ENCODE measurements at places on chromosomes 6 and 20. TPM values are rescaled to one million over a fixed set of nuclear protein-coding genes. Genes with fewer than 3 reads are reported as not detected.
A peak's percentile ranks its signal among the peaks of the same experiment; 100 is the strongest.

GRCh38 chr6:33112148-33112547 is 36.4 kb downstream of the HLA-DPB1 start:
- DNase-seq: no peak

GRCh38 chr20:5039889-5040288 is 38.6 kb upstream of the SLC23A2 start:
- no peak for DNase-seq

Gene MROH8
- 5.1 TPM for total RNA-seq

- DNase-seq: no peak
These were observed 55.1 kb downstream of the ORC3 start for GRCh38 chr6:87645080-87645479.

DNA sequence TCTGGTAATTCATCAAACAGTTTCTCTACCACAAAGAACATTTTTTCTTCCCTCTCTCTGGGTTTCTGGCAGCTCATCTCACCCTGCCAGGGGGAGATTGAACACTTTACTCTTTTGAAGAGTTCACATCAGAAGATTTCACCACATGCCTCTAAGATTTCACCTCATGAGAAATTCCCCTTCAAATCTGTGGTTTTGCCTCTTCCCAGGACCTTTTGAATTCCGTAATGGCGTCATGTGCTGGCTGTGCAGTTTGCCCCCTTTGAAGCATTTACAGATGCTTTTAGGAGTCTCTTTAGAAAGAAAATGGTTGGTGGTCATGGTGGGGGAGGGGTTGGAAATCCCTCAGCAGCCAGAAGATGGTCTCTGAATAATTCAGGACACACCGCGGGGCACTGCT is 486.1 kb downstream of the QKI start:
- DNase-seq: no peak

- no peak for DNase-seq
These were observed 12.0 kb downstream of the LRP11 start for GRCh38 chr6:149852180-149852579.

DNA sequence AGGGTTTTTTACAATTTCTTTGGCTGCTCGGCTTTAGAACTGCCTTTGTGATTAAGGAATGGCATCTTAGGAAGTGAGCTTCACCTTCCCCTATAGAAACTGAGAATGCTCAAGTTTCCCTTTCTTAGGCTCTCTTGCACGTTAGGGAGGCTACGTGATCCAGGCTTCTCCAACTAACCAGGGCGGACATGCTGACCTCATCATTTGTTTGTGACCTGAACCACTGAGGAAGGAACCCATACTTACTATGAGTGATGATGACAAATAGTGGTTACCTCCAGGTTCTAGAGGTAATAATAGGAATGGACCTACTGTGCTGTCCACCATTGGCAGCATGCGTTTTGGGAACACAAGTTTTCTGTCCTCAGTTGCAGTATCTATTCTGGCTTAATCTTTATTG is 645.8 kb downstream of the C6orf118 start:
- DNase-seq: no peak

GRCh38 chr20:57147185-57147584 is 119.3 kb downstream of the BMP7 start:
- peak; percentile 9 for DNase-seq

Gene OR2B6
- total RNA-seq: not detected

DNA sequence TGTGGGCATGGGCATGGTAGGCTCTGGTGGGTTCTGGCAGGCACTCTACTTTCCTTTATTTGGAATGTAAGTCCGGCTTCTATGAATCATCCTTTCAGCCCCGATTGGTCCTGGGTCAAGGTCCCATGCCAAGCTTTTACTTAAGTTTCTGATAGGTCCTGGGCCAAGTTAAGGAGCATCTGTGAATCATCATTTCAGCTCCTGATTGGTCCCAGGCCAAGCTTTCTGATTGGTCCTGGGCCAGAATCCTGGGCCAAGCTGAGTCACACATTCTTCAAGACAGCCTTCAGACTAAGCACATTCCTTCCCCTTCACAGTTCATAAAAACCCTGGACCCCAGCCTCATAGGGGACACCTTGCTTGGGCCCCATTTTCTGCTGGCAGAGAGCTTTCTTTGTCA is 231.0 kb upstream of the EYS start:
- DNase-seq: peak; percentile 34

GRCh38 chr6:119322034-119322433 is 27.5 kb downstream of the MAN1A1 start:
- no peak for DNase-seq

DNA sequence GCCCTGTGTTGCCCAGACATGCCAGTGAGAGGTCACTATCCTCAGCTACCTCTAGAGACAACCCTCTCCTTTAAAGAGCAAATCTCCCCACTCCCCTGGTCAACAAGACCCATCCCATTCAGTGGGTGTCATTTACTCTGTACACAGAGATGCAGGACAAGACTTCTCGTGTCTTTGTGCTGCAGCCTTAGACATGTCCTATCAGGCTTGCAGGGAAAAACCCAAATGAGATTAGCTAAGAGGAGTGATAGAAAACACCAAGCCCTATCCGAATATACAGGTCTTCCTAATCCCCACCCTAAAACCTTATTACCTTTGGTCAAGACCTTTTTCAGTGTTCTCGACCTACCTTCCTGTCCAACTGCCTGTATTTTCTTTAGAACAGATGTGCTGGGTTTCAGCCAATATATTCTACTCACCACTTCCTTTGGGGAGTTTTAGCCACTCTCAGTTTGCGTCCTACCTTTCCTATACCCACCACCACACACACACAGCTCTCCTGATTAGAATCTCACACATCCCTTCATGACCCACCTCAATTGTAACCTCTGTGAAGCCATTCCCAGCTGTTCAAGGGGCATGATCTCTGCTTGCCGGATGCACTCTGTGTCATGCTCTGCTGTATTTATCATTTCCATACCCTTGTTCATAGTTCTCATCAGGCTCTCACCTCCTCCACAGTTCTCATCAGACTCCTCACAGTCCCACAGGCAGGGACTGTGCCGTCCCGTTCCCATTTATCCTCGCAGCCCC is 39.7 kb downstream of the TRAM2 start:
- DNase-seq: no peak

DNA sequence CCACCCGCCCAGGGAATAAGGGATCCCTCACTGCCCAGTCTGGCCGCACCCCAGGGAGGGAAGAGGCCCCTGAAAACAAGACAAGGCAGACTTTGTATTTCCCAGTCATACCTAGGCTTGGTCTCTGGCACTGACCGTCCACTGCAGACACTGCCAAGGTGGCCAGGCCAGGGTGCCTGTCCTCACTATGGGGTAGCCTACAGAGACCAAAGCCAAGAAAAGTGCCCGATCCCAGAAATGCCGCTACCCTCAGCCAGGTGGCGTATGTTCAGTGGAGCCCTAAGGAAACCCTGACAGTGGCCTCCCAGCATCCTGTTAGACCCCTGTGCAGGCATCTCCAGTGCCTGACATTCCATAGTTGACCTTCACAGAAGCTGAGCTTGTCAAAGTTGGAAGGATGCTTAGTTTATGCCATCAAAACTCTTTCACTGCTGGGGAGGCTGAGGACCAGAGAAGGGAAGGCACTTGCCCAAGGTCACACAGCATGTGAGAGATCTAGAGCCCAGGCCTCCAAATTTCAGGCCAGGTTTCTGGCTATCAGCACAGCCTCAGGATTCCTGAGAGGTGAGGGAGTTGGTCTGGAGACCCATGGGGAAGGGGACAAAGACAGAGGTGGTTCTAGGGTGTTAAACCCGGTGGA is 2.5 kb downstream of the SCRT2 start:
- no peak for DNase-seq

- DNase-seq: peak; percentile 85
These were observed 651 bp upstream of the BLTP3A start for GRCh38 chr6:34791164-34791700.

Gene MUC22
- not detected for total RNA-seq

Gene AKAP12
- 101 TPM for total RNA-seq

Gene LY6G6F
- total RNA-seq: not detected

- DNase-seq: no peak
These were observed 88.4 kb upstream of the CEP85L start for GRCh38 chr6:118739696-118740353.

GRCh38 chr6:9208966-9209365 is 773.6 kb upstream of the SLC35B3 start:
- DNase-seq: no peak

DNA sequence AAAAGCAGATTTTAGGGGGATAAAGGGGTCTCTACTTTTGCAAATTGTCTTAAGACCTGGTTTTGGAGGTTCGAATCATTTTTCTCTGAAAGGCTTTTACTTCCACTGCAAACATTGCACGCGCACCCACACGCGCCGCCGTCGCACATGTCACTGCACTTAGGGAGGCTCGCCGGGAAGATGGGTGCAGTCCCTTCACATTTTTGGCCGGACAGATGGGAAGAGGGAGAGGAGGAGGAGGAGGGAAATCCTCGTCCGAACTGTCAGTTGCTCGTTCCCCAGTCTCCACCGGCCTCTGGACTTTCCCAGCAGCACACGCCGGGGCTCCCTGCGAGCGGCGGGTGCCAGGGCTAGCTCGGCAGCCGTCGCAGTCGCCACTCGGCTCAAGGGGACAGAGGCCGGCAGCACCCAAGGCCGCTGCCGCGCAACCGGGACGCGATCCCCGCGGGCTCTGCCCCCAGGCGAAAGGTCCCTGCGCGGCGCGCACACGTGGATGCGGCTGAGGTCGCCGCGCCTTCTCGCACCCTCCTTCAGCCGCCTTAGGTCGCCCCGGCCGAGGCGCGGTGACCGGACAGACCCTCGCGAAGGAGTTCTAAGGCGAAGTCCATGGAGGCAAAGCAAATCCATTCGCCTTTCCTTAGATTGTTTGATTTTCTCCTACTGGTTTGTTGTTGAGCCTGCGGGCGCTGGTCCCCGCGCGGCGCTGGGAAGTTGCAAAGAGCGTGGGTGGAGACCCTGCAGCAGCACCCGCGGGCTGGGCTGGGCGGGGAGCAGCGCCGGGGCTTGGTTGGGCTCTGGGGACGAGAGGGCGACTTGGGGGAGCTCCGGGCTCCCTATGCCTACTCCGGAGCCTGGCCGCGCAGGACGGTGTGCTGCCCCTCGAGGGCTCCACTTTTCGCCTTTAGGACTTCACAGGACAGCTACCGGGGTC is 1.2 kb downstream of the MYB start:
- peak; percentile 49 for DNase-seq

Gene WFDC6
- total RNA-seq: not detected

- no peak for DNase-seq
These were observed 210.8 kb downstream of the ARHGAP18 start for GRCh38 chr6:129498950-129499842.

GRCh38 chr20:50281831-50282591 is 91.4 kb downstream of the CEBPB start:
- DNase-seq: no peak

- DNase-seq: peak; percentile 94
These were observed at the start of the genes ARFRP1 and ZGPAT for GRCh38 chr20:63707558-63708300. Gene ARFRP1 (minus strand): TSS chr20:63707976. CDS start chr20:63707091, 885 bp downstream. Gene ZGPAT (plus strand): TSS chr20:63708039. CDS start chr20:63708581, 542 bp downstream.

DNA sequence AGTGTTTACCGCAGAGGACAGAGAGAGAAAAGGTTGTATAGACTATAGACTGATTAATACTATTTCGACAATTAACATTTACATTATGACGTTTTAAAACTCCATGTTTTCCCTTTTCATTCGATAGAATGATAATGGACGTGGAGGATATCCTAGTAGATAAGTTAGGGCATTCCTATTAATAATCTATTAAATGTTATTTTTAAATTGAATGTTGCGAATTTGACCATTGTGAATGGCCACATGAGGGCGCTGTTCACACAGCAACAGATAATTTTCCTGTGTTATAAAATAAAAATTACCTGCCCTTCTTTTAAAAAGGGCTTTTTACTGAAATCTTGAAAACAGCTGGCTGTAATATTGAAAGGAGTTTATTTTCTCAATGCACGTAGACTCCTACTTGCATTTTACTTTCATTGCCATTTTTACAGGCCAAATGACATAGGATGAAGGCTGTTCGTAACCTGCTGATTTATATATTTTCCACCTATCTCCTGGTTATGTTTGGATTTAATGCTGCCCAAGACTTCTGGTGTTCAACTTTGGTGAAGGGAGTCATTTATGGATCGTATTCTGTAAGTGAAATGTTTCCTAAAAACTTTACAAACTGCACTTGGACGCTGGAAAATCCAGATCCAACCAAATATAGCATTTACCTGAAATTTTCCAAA is 3.3 kb downstream of the ADGRB3 start:
- DNase-seq: peak; percentile 54

DNA sequence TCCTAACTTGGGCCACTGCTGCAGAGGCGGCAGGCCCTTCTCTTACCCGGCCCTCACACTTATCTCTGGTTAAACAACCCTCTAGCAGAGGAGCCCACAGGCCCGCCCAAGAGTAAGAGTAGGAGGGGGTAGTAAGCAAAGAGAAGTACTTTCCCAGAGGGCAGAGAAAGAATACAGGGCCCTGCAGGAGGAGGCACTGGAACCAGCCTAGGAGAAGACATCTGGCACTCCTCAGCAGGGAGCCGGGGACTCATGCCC is 10.1 kb downstream of the MTCH1 start:
- peak; percentile 33 for DNase-seq

DNA sequence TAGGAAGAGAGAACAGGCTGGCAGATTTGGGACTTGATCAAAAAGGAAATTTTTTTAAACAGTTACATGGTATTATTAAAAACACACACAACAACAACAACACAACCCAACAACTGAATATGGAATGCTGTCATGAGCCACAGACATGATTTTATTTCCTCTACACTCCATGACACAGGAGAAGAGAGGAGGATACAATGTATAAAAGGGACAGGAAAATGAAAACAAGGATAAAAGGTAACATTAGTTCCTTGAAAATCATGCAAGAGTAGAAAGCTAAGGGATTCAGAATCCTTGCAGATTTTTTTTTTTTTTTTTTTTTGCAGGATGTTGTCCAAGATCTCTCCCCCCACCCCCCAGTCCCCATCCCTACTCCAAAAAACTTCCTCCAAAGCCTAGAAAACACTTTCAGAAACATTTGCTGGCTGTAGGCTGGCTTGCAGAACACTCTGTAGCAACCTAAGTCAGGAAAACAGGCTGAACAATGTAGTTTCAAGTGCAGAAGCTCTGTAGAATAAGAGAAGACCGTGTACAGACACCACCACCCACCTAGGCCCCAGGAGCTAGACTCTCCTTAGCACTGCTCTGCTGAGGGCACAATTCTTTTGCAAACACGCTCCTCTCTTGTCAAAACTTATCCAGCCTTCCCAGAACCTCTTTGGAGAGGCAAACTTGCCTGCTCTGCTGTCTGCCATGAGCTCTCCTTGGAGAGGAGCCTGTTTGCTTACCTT is 845 bp downstream of the ZMYND8 start:
- no peak for DNase-seq

GRCh38 chr20:37160683-37161082 is 18.4 kb upstream of the RPN2 start:
- no peak for DNase-seq

- DNase-seq: no peak
These were observed 25.6 kb downstream of the CST1 start for GRCh38 chr20:23725102-23725501.

Gene METTL24
- total RNA-seq: 12.5 TPM

Gene HCK
- 28.6 TPM for total RNA-seq

Gene CASS4
- 2.4 TPM for total RNA-seq

- no peak for DNase-seq
These were observed 210.2 kb downstream of the TMEM200A start for GRCh38 chr6:130575971-130576370.

DNA sequence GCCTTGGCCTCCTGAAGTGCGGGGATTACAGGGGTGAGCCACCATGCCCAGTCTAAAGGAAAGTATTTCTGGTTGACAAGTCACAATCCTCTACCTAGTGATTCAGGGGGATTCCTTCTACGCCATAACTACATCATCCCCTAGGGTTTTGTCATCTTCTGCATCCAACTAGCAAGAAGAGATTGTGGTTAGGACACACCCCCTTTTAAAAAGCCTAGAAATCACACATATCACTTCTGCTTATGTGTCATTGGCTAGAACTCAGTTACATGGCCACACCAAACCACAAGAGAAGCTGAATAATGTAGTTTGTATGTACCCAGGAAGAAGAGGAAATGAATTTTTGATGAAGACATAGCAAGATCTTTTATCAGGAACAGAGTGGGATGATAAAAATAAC is 14.7 kb upstream of the CHD6 start:
- no peak for DNase-seq
